ENCODE measurements at places on chromosomes 5 and 9.
A peak's percentile ranks its signal among the peaks of the same experiment; 100 is the strongest.

DNA sequence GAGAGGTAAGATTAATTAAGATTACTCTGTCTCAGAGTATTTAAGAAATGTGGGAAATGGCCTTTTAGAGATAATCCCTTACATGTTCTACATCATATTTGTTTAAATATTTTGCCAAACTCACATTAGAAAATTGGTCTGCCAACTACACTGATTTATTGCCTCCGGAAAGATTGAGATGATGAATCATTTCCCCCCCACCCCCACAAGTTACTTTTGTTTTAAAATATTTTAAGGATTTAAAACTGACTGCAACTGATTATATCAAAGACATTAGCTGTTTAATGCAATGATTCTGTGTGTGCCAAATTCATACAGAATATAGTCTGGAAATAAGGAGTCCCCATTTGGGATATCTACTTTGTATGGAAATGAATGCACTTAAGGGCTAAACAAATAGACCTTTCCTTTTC, 674.4 kb downstream of the PRR16 start:
- peak; percentile 23 for DNase-seq

DNA sequence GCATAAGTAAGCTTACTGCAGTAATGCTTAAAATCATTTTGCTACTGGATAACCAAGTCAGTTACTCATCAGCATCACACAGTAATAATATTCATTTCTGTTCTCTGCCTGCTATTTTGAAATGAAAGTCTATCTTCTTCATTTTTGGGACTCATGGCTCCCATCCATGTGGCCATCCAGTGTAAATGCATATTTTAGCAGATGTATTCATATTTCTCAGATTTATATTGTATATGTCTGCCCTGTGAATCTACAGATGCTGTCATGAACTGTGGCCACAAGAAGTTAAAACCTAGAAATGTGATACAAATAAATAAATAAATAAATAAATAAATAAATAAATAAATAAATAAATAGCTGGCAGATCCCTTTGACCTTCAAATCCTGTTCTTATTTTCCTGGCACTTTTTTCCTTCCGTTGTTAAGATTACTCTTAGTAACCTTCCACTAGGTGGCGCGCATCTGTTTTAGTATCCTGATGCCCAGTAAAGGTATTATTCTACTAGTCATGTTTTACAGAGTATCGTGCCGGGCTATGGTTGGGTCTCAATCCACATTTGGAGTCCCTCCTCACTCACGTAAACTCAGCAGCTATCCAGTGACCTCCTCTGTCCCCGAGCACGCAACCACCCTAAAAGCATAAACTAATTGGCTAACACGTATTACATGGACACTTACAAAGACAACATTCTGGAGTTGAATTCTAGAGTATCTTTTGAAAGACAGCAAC, 79.2 kb upstream of the IL7R start:
- DNase-seq, result peak; percentile 88

DNA sequence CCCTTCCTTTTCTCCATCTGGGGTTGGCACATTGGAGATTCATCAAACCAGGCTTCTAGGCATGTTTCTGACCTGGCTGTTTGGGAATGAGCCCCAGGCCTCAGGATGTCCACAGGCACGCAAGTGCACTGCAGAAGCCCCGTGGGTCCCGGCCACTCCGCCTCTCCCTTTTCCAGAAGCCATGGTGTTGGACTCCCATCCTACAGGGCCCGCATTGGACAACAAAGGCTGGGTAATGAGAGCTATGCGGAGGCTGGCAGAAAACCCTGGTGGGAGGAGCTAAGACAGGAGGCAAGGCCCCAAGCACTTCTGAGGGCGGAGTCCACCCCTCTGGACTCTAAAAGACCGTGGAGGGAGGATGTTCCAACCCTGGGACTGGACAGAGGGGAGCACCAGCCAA, 160.6 kb downstream of the OLFM1 start:
- DNase-seq, result no peak

DNA sequence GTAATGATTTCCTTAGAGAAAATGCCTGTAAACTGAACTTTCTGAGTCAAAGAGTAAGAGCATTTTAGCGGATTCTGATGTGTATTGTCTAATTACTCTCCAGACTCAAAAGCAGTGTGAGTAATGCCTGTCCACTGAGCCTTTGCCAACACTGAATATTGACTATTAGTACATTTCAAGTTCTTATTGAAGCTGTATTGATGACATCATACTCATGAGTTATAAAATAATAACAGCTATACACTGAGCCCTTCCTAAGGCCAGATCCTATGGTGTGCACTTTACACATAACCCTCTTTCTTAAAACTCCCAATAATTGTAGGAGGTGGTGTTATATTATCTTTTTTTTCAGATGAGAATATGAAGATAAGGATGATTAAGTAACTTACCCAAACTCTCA, 152.8 kb upstream of the TRPC7 start:
- DNase-seq, result no peak

DNA sequence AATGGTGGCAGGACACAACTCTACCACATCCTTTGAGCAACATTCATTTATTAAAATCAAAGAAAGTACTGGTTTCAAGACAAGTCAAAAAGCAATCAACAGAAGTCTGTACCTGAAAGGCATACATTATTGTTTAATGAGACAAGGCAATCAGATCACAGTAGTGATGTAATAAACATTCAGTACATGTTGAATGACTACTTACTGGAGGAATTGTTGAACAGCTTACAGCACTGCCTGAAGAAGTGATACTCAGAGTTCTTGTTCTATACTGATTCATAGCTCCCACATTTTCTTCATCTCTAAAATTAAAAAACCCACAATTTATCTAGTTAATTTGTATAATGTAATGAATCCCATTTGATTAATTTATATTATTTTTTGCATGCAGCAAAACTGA, 18.2 kb downstream of the RIOK2 start:
- DNase-seq, result no peak

DNA sequence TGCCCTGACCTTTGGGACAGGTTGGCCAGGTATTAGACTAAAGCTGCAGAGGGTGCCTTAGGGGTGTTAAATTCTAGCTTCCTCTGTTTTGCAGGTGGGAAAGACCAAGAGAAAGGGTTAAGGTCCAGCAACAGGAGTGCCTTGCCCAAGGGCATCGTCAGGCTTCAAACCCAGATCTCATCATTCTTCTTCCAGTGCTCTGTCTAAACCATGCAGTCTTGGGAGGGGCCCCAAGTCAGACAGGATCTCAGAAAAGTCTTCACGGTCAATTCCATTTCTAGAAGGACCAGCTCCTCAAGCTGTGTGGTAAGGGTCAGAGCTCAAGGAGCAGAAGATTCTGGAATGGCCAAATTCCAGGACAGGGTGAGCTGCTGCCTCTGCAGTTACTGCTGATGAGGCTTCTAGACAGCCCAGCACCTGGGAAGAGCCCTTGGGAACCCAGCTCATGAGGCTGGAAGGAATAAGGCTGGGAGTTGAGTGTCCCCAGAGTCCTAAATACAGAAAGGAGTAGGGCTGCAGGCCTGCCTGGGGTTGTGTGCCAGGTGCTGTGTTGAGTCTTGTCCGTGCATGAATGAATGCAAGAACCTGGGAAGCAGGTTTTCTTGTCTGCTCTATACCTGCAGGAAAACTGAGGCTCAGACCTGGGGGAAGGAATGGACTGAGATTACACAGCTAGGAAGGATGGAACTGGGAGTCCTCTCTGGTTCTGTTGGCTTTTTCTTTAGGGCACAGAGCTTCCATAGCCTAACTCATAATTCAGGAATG, 69.3 kb downstream of the WWC1 start:
- no peak for DNase-seq

DNA sequence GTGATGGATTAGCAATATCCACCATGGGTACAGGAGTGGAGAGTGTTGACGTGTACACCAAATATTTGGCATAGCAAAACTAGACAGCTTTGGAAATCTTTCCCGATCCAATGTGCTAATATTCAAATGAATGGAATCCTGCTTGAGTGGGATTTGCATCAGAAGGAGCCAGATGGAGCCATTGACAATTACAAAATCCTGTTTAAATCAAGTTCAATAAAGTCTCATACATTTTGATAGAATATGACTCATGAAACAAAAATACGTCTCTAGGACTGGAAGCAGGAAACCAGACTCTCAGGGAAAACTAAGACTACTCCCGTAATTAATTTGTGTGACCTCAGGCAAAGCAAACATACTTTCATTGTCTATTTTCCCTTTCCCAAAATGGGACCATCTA, 13.0 kb downstream of the TNC start:
- peak; percentile 78 for DNase-seq

DNA sequence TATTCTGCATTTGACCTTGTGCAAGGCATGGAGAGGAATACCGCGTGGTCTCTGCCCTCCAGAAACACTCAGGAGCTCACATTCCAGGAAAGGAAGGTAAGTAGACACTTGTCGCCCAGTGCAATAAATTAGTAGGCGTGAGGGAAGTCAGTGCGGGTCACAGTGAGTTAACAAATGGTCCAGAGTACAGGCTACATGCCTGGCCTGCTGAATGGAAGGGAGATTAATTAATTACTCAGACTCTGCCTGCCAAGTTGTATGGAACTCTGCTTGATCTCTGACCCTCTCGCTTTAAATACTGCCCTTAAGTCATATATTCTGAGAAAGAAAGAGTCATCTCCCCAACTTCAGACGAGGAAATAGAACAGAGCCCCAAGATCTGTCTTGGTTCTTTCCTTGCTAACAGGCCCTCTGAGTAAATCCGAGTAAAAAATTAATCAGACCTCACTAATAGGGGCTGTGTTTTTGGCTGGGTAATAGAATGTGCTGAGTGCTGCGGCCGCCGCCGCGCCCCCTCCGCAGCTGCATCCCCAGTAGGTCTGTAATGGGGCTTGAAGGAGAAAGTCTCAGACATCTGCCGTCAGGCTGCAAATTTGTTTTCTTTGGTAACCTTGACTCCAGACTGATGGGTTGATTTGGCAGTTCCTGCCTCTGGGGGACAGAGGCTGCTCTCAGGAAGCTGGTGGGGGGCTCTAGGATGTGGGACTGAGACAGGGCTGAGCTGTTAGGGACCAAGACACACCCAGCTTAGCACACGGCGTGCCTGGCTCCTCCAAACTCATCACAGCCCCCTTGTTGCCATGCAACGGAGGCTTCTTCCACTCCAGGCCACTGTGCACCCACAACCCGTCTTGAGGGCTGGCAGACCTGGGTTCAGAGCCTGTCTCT, 144.4 kb downstream of the NSG2 start:
- DNase-seq, result peak; percentile 27

GRCh38 chr5:172556971-172557461, 84.0 kb upstream of the NEURL1B start:
- no peak for DNase-seq

DNA sequence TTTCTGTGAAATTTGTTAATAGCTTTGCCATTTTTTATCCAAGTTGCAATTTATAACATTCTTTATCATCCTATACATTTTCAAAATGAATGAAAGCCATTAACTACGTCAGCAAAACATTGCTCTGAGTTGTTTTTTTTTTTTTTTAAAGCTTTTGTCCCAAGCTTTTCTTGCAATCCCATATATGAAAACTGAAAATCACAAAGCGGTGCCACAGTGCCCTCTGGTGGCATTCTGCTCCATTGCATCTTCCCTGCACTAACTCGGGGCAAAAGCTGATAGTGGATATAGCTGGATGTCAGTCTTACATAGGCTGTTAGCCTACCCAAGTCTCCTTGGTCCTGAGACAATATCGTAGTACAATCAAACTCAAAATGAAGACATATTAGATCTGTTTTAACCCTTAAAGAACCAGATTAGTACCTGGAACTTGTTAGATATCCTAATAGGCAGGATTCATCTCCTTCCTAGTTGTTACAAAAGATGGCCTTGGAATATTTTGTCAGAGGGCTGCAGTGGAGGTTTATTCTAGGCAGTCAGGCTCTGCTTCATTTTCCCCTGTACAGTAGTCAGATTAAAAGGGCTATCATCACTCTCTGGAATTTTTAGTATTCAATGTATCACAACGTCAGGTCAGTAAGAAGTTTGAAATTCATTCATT, 669.9 kb downstream of the PTPRD start:
- peak; percentile 75 for DNase-seq

- peak; percentile 56 for DNase-seq
Measured at GRCh38 chr5:103119070-103119764, 721 bp downstream of the GIN1 start.

DNA sequence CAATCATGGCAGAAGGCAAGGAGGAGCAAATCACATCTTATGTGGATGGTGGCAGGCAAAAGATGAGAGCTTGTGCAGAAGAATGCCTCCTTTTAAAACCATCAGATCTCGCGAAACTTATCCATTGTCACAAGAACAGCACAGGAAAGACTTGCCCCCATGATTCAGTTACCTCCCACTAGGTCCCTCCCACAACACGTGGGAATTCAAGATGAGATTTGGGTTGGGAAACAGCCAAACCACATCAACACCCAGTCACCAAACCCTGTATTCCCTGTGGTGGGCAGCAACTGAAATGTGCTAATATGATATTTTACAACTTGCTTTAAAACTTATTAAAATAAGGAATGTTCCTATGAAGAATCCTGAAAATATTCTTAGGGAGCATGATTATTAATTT, 54.2 kb downstream of the RASGRF2 start:
- no peak for DNase-seq

DNA sequence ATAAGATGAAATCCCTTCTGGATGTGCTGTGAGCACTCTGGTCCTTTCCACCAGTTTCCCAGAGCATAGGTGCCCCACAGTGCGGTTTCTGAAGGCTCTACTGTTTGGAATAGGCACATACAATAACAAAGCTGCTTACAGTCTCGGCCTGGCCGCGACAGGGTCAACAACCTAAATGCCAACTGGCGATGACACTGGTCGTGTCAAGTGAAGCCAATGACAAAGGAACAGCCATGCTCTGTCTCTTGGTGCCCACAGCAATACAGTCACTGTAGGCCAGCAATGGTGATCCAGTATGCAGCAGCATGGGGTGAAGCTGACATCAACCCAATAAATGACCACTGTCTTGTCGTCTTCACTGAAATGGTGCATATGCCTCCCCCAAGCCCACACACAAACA, 47.8 kb upstream of the EQTN start:
- no peak for DNase-seq

DNA sequence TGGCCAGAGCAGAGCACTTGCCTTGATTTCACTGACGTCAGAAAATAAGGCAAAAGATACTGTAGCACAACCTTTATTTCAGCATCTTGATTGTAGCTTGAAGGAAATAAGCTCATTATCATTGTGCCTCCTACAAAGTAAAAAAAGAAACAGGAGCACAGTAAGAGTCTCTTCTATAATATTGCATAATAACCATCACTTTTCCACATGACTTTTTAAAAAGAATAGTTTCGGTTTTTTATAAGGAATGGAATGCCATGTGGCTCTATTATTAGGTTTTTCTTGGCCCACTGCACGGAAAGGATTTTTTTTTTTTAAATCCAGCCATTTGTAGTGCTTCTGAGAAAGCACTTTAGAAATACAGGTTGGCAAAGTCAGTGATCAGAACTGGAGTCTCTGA, 655.3 kb downstream of the LRRC70 start:
- no peak for DNase-seq

- DNase-seq, result peak; percentile 22
Measured at GRCh38 chr5:67026278-67026677, 170.3 kb downstream of the CD180 start.

- DNase-seq, result peak; percentile 36
Measured at GRCh38 chr9:83935276-83935935, 14.2 kb upstream of the KIF27 start.

DNA sequence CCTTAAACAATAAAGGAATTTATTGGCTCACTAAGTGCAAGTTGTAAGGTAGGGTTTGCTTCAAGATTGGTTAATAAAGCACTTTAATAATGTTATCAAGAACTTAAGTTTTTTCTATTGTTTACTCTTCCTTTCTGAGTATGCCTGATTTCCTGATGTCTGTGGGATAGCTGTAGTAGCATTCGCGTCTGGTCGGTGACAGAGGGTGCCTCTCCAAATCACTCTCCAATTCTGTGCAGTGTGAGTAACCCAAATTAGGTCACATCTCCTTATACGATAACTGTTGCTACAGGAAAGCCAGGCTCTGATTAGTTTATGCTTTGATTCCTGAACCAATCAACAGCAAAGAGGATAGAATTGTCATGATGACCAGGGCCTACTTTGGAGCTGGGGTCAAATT, 90.7 kb downstream of the CCDC192 start:
- no peak for DNase-seq

All from NCI-H69 (cell line).